ENCODE measurements at places on chromosomes 5 and 9.
A peak's percentile ranks its signal among the peaks of the same experiment; 100 is the strongest.

- H3K4me1 ChIP-seq, result peaks cover 13% of the 10 kb centered on the region
- no peak for DNase-seq
- H3K27me3 ChIP-seq, result no peaks in the 10 kb centered on the region
- peaks cover 12% of the 10 kb centered on the region for H3K36me3 ChIP-seq
These were observed 512.9 kb upstream of the PTGER4 start for GRCh38 chr5:40166802-40167201.

DNA sequence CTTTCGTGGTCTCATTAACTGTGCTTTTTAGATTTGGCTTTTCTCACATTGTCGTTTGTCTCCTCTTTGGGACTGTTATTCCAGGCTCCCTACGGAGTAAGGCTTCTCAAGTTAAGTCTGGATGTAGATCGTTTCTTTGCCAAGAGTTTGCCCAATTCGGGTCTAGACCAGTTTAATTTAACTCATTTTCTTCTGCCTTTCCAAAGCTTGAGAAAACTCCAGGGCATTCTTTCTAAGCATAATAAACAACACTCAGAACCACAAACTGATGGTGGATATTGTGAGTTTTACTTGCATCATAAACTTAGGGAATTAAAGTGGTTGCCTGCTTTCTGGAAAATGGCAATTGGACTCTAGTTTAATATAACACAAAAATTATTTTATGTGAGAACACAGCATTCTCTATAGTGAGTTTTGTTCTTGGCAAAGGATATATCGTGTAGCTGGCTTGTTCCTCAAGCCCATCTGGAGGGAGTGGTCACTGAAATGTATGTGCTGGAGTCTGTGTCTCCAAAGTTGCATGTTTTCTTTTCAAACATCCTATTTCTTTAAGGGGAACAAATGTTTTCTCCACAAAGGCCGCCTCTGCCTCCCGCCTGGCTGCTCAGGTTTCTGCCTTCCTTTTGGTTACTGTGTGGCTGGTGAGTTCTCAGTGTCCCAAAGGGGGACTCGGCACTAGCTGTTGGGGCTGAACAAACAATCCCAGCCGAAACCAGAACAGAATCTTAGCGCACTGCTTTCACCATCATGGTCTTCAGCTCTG lies 211.3 kb upstream of the FBN2 start:
- no peak for DNase-seq
- no peak overlapping the region for H3K27ac ChIP-seq
- no peaks in the 10 kb centered on the region for H3K36me3 ChIP-seq
- H3K4me1 ChIP-seq, result no peaks in the 10 kb centered on the region
- H3K27me3 ChIP-seq, result no peaks in the 10 kb centered on the region

DNA sequence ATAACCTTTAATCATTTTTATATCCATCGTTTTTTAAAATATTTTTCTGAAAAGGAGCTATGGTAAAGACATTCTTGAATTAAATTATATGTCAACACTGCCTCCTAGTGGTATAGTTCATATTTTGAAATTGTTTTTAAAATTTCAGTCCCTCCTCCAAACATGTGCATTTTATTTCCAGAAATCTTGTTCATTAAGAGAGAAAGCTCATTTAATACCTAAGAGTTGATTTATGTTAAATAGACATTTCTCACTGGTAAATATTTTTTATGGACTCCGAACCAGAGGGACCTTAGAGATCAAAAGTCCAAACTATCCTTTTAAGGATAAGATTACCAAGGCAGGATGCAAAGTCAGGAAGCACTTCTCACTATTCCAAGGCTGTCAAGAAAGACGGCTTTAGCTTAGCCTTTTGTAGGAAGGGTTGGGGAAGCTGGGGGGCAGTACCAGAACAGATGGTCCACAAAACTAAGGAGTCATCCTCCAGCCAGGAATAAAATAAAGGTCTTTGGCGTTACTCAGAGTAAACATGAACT lies 21.6 kb downstream of the BHMT start:
- DNase-seq, result no peak
- peaks cover 15% of the 10 kb centered on the region for H3K4me1 ChIP-seq
- H3K27ac ChIP-seq, result peak overlapping the region; percentile 95
- peaks cover 3% of the 10 kb centered on the region for H3K27me3 ChIP-seq
- H3K36me3 ChIP-seq, result no peaks in the 10 kb centered on the region
- H3K4me3 ChIP-seq, result peak overlapping the region; percentile 51

DNA sequence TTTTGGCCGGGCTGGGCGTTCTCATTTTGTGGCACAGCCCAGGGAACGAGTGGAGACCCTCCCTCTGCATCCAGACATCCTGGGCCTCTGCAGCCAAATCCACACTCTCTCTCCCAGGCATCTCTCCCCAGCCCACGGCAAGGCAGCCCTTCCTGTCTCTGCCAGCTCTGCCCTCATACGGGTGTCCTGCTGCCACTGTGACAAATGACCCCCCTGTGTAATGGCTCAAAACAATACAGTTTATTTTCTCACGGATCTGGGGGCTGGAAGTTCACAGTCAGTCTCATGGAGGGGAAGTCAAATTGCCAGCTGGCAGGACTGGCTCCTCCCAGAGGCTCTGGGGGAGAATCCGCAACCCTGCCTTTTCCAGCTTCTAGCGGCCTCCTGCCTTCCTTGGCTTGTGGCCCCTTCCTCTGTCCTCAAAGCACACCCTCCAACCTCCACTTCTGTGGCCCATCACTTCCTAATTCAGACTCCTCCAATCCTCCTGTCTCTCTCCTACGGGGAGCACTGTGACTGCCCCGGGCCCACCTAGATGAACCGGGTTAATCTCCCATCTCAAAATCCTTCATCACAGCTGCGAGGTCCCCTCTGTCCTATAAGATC lies 70.2 kb upstream of the COL5A1 start:
- H3K27ac ChIP-seq, result no peak overlapping the region
- H3K4me3 ChIP-seq, result no peak overlapping the region
- no peak for DNase-seq

DNA sequence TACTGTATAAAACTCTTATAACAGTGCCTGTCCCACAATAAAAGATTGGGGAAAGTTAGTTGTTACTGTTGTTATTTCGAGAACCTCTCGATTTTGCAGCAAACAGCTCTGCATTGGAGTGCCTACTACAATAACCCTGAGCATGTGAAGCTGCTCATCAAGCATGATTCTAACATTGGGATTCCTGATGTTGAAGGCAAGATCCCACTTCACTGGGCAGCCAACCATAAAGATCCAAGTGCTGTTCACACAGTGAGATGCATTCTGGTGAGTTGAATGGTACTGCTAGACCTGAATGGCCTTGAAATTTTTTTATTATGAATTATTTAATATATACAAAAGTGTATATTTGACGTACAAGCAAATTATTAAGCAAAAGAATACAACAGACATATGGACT lies 123.2 kb downstream of the TEX10 start:
- no peak for DNase-seq
- H3K27ac ChIP-seq, result no peak overlapping the region
- no peaks in the 10 kb centered on the region for H3K27me3 ChIP-seq
- no peak overlapping the region for H3K4me3 ChIP-seq
- H3K36me3 ChIP-seq, result peaks cover 47% of the 10 kb centered on the region

DNA sequence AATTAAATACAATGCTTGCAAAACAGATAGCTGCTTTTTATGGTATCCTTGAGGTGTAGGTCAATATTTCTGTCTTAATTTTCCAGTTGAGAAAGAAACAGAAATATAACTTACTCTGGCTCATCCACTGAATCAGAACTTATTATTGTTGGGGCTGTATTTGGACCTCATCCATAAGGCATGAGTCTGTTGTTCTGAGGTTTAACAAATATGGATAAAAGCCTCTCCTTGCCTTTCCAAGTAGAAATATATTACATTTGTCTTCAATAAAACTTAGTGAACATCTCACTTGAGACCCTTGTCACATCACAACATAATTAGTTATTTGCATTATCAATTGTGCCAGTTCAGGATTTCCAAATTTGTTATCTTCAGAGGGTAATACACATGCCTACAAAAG lies 525.8 kb downstream of the AGTPBP1 start:
- H3K4me1 ChIP-seq, result peaks cover 8% of the 10 kb centered on the region
- H3K27me3 ChIP-seq, result peaks cover 22% of the 10 kb centered on the region
- no peak overlapping the region for H3K4me3 ChIP-seq
- H3K27ac ChIP-seq, result no peak overlapping the region

DNA sequence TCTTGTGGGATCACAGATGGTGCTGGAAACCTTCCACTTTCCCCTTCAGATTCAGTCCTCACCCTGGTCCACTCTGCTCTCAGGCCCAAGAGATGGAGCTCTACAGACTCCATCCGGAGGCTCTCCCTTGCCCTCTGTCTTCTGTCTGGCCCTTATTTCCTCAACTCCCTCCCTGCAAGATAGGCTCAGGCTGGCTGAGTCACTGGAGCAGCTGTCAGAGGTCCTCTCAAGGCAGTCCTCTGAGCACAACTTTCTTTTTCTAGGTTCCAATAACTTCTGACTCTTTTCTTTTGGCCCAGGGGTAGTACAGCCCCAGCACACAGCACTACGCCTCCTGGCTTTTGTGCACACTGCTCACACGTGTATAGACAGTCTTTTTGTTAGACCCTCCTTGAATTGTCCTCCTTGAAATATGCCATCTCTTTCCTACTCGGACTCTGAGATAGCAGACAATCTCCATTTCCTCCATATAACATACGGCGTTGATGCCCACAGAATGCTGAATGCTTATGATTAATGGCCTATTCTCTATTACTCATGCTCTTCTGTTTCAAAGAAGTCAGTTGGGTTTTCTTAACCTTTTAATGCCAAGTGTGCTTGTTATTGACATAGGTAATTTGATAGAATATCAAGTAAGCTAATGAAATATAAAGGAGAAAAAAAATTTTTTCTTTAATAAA lies 193.1 kb downstream of the SLC12A2 start:
- DNase-seq, result no peak
- no peaks in the 10 kb centered on the region for H3K36me3 ChIP-seq
- peaks cover 6% of the 10 kb centered on the region for H3K27me3 ChIP-seq
- no peak overlapping the region for H3K4me3 ChIP-seq
- no peak overlapping the region for H3K27ac ChIP-seq
- no peaks in the 10 kb centered on the region for H3K4me1 ChIP-seq

GRCh38 chr5:45225571-45226031 lies 416.9 kb downstream of the MRPS30 start:
- H3K4me1 ChIP-seq, result no peaks in the 10 kb centered on the region
- no peaks in the 10 kb centered on the region for H3K27me3 ChIP-seq
- no peaks in the 10 kb centered on the region for H3K36me3 ChIP-seq
- no peak for DNase-seq
- H3K27ac ChIP-seq, result no peak overlapping the region
- H3K4me3 ChIP-seq, result no peak overlapping the region

- no peak for DNase-seq
- no peak overlapping the region for H3K27ac ChIP-seq
- H3K36me3 ChIP-seq, result no peaks in the 10 kb centered on the region
- no peak overlapping the region for H3K4me3 ChIP-seq
These were observed 172.6 kb upstream of the PAPPA start for GRCh38 chr9:115980976-115981375.

GRCh38 chr5:179825655-179826182 lies 5.0 kb downstream of the SQSTM1 start:
- no peak overlapping the region for H3K4me3 ChIP-seq
- peaks cover 59% of the 10 kb centered on the region for H3K36me3 ChIP-seq
- no peak for DNase-seq
- no peak overlapping the region for H3K27ac ChIP-seq
- peaks cover 34% of the 10 kb centered on the region for H3K4me1 ChIP-seq
- H3K27me3 ChIP-seq, result no peaks in the 10 kb centered on the region

DNA sequence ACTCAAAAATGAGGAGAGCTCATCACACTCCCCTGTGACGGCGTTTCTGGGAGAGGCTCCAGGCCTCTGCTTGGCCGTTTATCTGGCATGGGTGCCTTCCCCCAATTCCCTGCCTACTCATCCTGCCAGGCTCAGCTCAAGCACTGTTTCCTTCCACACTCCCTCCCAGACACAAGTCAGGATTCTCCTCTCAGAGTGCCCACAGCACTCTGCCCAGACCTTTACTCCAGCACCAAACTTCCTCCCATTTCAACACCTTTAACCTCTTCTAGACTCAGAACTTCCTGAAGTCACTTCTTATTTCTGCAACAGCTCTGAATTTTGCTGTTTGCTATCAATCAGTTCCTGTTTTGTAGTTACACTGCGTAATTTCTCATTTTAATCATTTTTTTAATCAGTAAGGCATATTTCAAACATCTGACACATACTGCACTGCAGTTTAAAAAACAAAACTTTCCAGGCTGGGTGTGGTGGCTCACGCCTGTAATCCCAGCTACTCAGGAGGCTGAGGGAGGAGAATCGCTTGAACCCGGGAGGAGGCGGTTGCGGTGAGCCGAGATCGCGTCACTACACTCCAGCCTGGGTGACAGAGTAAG lies 16.0 kb downstream of the TRMO start:
- H3K27me3 ChIP-seq, result no peaks in the 10 kb centered on the region
- H3K27ac ChIP-seq, result peak overlapping the region; percentile 95
- H3K4me1 ChIP-seq, result peaks cover 76% of the 10 kb centered on the region
- peak overlapping the region; percentile 58 for H3K4me3 ChIP-seq
- DNase-seq, result peak; percentile 62

GRCh38 chr5:131810510-131811249 lies 13.9 kb upstream of the FNIP1 start:
- no peaks in the 10 kb centered on the region for H3K4me1 ChIP-seq
- no peak for DNase-seq
- no peak overlapping the region for H3K27ac ChIP-seq
- no peaks in the 10 kb centered on the region for H3K36me3 ChIP-seq

GRCh38 chr9:131433302-131433854 lies 39.5 kb downstream of the PRRC2B start:
- no peak for DNase-seq
- H3K4me3 ChIP-seq, result no peak overlapping the region
- H3K36me3 ChIP-seq, result peaks cover 51% of the 10 kb centered on the region
- H3K27me3 ChIP-seq, result no peaks in the 10 kb centered on the region

GRCh38 chr9:93261735-93262523 lies 78.0 kb downstream of the WNK2 start:
- H3K27me3 ChIP-seq, result no peaks in the 10 kb centered on the region
- H3K4me1 ChIP-seq, result peaks cover 2% of the 10 kb centered on the region
- H3K36me3 ChIP-seq, result no peaks in the 10 kb centered on the region
- no peak overlapping the region for H3K4me3 ChIP-seq
- DNase-seq, result peak; percentile 3

DNA sequence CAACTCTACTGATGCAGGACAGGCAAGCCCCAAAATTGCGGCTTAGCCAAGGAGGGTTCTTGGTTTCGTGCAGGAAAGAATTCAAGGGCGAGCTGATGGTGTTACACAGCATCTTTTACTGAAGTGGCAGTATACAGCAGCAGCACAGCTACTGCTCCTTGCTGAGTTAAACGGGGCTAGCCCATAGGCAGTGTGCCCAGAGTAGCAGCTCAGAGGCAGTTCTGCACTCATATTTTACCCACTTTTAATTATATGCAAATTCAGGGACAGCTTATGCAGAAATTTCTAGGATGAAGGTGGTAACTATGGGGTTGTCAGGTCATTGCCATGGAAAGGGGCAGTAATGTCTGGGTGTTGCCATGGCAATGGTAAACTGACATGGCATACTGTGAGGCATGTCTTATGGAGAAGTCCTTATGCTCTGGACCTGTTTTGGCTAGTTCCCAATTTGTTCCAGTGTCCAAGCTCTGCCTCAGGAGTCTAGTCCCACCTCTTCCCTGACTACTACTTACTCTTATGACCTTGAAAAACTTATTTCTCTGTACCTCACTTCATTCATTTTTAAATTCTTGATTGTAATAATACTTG lies 2.0 kb upstream of the SPINK9 start:
- no peaks in the 10 kb centered on the region for H3K4me1 ChIP-seq
- no peak overlapping the region for H3K4me3 ChIP-seq
- H3K27ac ChIP-seq, result no peak overlapping the region
- DNase-seq, result no peak
- H3K27me3 ChIP-seq, result no peaks in the 10 kb centered on the region
- peaks cover 5% of the 10 kb centered on the region for H3K36me3 ChIP-seq
